ENCODE measurements at places on chromosomes 11 and 22.

DNA sequence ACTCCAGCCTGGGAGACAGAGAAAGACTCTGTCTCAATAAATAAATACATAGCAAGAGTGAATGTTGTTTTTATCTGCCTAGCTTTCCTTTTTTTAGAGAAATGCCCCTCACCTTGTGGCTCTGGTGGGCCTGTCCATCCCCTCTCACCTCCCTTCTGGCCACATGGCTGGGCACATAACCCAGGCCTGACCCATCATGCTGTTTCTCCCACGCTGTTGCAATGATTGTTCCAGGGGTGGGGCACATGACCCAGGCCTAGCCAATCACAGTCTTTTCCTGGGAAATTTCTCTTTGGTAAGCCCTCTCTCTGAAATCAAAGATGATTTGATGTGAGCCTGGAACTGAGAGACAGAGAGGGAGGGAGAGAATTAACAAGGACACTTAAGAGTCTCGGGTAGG is 5.5 kb upstream of the CYTH4 start:
- DNase-seq, result no peak

GRCh38 chr11:128251140-128251539 is 336.2 kb downstream of the ETS1 start:
- DNase-seq, result no peak

DNA sequence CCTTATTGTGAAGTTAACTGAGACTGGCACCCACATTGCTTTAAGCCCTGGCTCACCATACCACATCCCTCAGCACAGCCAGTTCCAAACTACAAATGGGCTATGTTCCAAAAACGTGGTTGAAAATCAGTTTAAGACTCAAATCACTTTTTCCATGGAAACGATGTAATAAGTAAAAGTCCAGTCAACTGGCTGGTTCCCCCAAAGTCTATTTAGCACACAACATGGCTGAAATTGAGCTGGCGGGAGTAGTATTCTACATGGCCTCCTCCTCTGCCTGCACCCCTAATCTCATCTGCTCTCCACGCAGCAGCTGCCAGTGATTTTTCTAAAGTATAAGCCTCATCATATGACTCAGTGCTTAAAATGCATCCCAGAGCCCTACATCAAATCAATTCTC is 40.9 kb upstream of the BIRC3 start:
- no peak for DNase-seq

DNA sequence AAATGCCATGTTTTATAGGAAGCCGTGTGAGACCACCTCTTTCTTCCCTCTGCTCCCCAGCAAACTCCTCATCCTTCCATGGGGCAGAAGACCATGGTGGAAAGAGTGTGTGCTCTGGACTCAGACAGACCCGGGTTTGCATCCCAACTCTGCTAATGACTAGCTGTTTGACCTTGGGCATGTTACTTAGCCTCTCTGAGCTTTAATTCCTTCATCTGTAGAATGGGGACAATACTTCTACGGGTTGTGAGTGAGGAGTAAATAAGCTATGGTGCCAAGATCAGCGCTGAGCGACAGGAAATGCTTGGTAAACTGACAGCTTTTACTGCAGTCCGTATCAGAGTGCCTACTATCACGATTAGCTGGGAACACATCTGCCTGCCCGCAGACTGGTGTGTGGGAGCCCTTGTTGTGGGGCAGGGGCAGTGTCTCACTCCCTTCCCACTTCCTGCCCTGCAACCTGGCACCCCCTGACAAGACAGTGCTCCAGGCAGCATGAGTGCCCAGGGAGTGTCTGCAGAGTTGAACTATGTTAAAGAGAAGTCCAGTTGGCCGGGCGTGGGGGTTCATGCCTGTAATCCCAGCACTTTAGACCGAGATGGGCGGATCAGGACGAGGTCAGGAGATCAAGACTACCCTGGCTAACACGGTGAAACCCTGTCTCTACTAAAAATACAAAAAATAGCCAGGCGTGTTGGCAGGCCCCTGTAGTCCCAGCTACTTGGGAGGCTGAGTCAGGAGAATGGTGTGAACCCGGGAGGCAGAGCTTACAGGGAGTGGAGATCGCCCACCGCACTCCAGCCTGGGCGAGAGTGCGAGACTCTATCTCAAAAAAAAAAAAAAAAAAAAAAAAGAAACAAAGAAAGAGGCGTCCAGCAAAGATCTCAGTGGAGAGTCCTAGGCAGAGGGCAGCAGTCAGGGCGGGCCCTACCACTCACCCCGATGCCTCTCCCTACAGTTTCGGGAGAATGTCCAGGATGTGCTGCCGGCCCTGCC is 2.2 kb downstream of the SEC14L2 start:
- no peak for DNase-seq

- DNase-seq, result no peak
These were observed 414.5 kb upstream of the SYN3 start for GRCh38 chr22:33472462-33473344.

DNA sequence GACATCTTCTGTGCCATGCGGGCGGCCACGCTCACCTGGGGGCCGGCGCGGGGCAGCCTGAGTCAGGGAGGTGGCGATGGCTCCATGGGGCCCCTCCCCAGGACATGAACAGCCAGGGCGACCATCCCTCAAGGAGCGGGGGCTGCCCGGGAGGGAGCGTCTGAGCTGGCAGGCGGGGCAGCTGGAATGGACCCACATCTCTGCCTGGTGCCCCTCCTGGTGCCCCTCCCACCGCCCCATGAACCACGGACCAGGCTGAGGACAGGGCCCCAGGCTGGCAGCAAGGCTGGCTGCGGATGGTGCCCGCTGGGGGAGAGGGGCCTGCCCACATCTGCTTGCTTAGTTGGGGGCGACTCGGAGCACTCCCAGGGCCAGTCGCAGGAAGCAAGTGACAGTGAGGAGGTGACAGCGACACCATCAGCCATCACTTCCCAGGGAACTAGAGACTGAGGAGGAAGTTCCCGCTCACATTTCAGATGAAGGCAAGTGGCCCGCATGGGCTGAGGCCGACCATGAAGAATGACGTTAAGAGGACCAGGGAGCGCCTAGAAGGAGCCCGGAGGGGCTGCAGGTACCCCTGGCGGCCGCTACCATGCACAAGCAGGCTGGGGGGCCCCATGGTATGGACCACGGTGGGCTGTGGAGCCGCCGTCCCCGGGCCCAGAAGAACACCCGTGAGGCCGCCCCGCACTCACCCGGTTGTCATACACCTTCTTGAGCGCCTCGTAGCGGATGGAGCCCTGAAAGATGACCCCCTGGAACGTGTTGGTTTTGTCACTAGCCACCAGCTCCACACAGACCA is 37.3 kb downstream of the KIAA0930 start:
- no peak for DNase-seq

- DNase-seq, result no peak
These were observed 70.0 kb downstream of the AMOTL1 start for GRCh38 chr11:94838027-94838731.

DNA sequence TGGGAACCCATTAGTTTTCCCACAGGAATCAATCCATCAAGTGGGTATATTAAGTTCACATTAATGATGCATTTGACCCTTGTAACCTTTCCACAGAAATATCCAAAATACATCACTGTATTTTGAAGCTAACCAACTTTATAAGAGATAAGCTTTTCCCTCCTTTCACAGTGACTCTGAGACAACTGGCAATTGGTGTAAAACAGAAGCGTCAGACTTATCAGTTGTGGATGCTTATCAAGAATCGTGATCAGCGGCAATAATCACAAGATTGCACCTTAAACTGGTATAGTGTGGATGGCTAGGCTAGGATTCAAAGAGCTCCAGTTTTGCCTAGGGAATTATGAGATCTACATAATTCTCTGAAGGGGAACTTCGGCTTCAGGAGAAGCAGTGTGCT is 73.1 kb downstream of the USP35 start:
- DNase-seq, result no peak

GRCh38 chr11:2881981-2882375 is 3.6 kb downstream of the CDKN1C start:
- DNase-seq, result no peak

- no peak for DNase-seq
These were observed 353.8 kb downstream of the TMEM135 start for GRCh38 chr11:87391496-87391895.

DNA sequence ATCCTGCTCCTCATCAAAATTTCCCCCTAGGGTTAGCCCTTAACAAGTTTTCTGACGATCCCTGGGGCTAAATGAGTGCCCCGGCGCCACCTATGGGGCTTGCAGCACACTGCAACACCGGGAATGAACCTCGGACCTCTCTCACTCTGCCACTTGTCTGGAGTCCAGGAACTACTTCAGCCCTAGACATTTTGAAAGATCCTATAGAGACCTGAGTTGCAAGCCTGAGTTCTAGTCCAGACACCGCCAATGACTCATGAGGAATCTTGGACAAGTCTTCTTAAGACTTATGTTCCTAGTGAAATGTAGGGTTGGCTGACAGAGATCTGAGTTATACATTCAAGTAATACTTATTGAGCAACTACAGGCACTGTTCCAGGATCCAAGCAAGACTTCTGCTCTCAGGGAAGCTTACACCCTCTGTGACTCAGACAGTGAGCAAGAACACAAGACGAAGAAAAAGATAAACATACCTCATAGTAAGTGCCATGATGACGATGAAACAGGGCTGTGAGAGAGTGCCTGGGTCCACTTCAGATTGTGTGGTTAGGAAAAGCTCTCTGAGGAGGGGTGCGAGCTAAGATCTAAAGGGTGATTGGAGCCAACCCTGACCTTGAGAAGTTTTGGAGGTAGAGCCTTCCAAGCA is 10.2 kb upstream of the STK33 start:
- no peak for DNase-seq

GRCh38 chr11:117410861-117411710 is 83.4 kb downstream of the CEP164 start:
- DNase-seq, result no peak

DNA sequence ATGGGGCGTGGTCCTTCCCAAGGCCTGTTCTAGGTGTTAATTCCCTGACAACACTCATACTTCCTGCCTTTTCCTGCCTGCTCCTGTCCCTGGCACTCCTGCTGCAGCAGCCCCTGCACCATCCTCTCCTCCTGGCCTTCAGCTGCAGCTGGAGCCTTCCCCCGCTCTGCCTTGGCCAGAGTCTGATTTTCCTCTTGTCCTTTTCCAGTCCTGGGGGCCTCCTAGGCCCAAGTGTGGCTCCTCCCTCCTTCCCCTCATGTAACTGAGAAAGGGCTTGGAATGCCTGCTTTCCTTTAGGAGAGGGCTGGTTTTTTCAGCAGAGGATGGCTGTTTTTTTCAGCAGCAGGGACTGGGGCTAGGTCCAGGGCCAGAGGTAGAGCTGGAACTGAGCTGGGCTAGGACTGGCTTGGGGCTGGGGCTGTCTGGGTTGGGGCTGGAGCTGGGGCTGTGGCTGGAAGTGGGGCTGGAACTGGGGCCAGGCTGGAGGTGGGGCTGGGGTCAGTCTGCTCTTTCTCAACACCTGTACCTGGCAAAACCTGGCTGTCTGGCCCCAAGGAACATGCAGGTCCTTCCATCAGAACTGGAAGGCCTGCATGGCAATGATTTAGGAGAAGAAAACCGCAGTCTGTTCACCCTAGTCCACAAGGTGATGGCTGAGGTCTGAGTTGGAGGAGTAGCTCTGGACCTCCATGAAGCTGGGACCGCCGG is 23.6 kb downstream of the ZC3H7B start:
- DNase-seq, result no peak

DNA sequence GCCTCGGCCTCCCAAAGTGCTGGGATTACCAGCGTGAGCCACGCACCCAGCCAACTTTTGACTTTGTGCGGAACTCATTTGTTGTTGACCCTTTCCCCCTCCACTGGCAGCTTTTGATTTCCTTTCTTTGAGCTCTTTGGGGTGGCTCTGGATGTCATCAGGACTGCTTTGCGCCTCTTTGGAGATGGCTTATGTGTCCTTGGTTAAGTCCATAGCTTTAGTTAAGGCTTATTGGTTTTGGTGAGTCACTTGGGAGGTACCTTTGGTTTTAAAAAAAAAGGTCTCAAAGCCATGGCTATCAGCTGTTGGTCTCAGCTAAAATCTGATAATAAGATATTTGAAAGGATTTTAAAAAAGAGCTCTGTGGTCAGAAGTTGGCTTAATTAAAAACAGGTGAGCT is 5.1 kb upstream of the ARSA start:
- no peak for DNase-seq

GRCh38 chr11:93988455-93988854 is 32.7 kb upstream of the HEPHL1 start:
- no peak for DNase-seq
